ENCODE measurements at places on chromosomes 1 and 21.

DNA sequence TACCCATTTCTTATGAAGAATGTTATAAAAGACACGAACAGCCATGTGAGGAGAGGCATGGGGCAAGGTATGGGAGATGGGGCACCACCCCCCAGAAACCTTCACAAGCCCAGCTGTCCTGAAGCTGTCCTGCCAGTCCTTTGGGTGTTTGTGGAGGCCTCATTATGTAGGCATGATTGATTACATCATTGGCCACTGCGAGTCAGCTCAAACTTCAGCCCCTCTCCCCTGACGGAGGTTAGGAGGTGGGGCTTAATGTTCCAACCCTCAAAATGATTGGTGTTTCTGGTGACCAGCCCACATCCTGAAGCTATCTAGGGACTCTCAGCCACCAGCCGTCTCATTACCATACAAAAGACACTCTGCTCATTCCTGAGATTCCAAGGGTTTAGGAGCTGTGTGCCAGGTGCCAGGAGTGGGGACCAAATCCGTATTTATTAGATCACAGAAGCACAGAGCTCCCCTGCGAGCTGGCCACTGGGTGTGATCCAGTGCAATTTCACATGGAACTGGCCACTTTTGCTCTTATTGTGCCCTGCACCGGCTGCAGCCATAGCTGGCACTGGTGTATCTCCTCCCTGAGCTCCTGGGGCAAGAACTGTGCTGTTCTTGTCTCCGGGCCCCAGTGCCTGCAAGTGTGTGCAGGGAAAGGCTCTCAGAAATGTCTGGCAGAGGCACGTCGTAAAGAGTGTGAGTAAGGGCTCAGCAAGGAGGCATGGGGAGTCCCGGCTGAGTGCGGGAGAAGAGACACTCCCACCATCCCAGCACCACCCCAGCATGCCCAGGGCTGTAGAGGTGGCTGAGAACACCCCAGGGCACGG lies 10.5 kb downstream of the KIAA1614 start:
- no peak for DNase-seq

DNA sequence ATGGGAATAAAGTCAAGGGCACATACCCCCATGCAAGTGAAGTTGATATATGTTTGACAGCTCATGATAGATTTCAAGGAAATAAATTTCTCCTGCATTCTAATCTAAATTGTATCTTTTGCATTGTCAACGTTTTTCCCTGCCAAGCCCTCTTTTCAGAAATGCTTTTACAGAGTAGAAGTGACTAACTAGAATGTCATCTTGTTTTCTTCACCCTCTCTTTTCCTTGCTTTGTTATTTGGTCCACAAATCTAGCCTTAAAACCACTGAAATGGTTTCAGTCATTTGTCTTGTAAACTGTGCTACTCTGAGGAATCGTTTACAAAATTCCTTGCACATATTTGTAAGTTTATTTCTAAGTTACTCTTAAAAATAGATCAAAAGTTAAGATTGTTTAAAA lies 600.8 kb upstream of the CXADR start:
- no peak for DNase-seq

DNA sequence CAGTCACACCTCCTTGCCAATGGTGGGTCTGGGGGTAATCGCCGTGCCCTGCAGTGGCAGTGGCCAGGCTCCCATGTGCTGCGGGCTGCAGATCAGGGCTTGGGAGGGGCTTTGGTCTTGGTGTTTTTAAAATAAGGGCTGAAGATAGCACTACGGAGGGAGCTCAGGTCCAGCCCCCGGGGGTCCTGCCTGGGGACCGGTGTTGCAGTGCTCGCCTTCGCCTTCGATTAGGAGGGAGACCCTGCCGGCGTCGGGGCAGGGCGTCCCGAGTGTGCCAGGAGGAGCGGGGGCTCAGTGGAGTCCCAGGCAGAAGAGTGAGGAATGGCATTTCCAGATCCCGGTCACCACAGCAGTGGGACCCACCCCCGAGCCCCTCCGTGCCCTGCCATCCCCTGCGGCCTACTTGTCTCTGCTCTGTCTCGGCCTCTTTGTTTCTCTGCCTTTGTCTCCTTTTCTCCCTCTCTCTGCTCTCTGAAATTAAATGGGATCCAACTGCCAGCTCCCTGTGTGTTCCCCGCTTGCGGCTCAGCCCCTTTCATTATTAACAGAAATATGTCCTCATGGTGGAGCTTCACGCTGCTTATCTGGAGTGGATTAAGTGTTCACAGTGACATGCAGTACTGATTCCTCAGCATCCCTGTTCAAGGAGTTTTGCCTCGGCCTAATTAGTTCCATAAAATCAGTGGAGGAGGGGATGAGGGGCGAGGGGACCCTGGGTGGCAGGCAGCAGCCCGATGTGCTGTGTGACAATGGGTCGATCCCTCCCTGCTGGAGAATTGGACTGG lies 44.4 kb downstream of the DMRTB1 start:
- no peak for DNase-seq

DNA sequence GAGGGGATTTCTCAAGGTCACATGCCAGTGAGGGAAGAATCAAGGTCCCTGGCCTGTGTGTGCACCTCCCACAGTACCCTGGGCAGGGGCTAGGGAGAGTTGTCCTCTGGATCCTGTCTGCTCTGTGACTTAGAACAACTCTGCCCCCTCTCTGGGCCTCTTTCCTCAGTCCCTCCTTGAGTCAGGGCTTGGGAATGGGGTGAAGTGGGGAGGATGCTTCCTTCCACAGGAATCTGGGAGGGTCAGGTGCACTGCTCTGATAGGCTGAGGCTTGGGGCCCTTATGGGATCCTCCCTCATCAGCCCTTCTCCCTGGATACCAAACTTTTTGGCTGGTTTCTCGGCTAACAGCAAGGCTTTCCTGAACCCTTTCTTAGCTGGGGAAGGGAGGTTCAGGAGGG lies 2.5 kb downstream of the TRNP1 start:
- no peak for DNase-seq

DNA sequence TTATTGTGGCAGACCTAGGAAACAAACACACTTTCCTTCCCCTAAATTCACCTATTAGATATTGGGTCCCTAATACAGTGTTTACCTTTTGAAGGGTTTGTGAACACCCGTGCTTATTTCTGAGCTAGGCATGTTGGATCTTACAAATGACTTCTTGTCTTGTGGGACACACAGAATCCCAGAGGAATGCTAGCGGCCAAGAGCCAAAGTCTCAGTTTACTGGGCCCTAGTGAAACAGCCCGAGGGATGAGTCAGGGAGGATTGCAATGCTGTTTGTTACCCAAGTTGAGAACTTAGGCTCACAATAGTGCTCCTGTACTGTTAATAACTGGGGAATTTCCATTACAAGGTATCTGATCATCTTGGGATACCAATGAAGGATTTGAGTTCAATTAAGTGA lies 100.1 kb upstream of the AKT3 start:
- DNase-seq, result no peak

- no peak for DNase-seq
Measured at GRCh38 chr21:45607021-45607908, 36.3 kb upstream of the PCBP3 start.

DNA sequence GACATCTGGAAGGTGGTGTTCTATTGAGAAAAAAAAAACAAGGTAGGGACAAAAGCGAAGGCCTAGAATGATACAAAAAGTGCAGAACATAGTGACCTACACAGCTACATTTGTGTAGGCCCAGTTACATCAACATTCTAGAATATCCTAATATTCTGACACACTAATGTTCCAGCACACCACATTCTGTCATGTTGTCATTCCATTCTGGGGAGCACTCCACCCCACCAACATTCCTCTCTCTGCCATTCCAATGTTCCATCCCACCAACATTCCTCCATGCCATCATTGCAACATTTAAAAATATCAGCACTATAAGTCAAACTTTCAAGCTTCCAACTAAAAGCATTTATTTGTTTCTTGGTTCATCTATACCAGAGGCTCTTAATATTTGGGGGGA lies 28.5 kb downstream of the COA7 start:
- DNase-seq, result no peak

- DNase-seq, result no peak
Measured at GRCh38 chr1:241355311-241356010, 1.5 kb downstream of the RGS7 start.

- no peak for DNase-seq
Measured at GRCh38 chr1:78091215-78091813, 45.5 kb downstream of the GIPC2 start.

GRCh38 chr21:15208786-15209185 lies 144.0 kb upstream of the NRIP1 start:
- DNase-seq, result no peak

- DNase-seq, result no peak
Measured at GRCh38 chr1:145955436-145955835, 2.4 kb downstream of the LIX1L start.

- no peak for DNase-seq
Measured at GRCh38 chr1:24643363-24644099, 429 bp downstream of the SRRM1 start.

DNA sequence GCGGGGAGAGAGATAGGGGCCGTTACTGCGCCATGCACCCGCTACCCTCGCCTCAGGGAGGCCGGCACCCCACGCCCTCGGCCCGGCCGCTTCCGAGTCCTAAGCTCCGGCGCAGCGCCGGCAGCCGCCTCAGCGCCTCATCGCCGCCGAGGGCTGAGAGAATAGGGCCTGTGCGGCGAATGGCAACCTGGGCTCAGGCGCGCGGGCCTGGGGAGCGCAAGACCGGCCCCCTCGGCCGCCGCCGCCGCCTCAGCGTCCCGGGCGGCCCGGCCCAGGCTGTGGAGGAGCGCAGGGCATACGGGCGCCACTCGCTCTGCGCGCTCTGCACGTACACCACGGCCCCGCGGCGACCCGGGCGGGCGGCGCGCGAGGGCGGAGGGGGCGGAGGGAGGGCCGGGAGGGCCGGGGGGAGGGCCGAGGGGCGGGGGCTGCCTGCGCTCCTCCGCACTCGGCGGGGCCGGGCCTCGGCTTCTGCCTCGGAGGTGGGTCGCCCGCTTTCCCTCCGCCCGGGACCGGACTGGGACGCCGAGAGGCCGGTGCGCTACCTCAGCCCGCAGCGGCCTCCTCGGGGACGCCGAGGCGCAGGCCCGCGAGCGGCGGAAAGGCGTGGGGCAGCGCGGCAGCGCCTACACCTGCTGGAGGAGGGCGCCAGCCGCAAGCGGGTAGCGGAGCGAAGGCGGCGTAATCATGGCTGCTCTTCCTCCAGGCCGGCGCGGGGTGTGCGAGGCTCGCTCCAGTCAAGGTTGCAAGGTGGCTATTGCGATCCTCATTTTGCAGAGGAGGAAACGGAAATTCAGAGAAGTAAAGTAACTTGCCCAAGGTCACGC lies at the start of gene EGLN1:
Gene EGLN1 (minus strand): TSS at position 317 of the 827 bp plus-strand sequence. CDS start 399 bp downstream, outside the sequence.
- peak; percentile 62 for DNase-seq

DNA sequence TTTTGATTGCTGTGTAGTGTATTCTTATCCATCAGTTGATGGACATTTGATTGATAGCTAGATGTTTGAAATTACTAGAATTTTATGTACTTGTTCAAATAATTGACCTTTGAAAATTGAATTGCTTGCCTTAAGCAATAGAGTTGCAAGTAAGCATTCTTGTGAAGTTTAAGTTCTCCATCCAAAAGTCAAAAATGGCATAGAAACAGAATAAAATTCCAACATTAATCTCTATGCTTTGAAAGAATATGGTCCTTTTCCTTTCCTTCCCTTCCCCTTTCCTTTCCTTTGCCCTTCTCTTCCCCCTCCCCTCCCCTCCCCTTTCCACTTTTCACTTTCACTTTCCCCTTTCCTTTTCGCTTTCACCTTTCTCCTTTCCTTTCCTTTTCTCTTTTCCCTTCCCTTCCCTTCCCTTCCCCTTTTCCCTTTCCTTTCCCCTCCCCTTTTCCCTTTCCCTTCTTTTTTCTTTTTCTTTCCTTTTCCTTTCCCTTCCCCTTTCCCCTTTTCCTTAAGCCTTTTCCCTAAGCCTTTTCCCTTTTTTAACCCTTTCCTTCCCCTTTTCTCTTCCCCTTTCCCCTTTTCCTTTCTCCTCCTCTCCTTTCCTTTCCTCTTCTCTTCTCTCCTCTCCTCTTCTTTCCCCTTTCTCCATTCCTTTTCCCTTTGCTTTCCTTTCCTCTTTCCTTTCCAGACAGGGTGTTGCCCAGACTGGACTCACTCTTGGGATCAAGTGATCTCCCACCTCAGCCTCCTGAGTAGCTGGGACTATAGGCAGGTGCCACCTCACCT lies 67.4 kb downstream of the SASS6 start:
- DNase-seq, result no peak

DNA sequence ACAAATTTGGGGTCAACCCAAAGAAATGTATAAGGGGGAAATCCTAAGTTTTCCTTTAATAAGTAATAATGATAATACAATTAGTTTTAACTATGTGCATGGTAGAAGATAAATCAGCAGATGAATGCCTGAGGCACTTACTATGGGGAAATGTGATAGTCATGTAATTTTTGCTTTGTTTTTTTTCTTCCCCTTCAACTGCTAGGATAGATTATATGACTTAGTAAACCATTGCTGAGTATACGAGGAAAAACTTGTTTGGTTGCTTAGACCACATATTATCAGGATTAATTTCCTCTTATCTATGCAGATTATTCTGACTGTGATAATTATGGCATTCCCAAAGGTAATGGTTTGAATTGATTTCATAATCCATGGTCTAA lies 181.1 kb downstream of the TGFB2 start:
- no peak for DNase-seq

DNA sequence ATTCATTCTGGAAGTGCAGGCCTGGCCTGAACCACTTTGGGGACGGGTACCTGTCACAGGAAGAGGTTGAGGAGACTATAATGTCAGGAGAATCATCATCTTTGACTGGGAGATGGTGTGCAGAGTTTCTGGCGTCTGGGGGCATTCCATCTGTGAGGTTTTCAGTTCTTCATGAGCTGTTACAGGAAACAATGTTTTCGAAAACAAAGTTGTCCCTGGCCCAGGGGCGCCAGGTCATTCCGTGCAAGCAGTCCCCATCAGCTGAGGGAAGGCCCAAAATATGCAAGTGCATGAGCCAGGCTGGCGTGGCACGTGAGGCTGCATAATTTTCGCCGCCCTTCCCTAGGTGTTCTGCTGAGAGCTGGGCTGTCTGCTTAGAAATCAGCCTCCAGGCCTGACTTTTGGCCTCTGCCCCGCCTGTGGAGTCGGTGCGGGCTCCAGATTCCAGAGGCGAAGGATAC lies 68.4 kb upstream of the ATP5PO start:
- peak; percentile 26 for DNase-seq

- DNase-seq, result no peak
Measured at GRCh38 chr1:226061068-226061840, 1.3 kb upstream of the H3-3A start.

GRCh38 chr1:78153092-78153736 lies 107.4 kb downstream of the GIPC2 start:
- no peak for DNase-seq

DNA sequence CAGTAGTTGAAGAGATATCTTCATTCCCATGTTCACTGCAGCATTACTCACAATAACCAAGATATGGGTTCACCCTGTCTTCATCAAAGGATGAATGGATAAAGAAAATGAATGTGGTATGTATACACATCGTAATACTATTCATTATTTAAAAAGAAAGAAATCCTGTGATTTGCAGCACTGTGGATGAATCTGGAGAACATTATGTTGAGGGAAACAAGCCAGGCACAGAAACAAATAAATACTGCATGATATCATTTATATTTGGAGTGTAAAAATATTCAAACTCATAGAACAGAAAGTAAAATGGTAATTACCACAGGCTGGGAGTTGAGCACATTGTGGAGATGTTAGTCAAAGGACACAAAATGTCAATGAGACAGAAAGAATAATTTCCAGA lies 977.2 kb downstream of the AMY1C start:
- DNase-seq, result no peak

- no peak for DNase-seq
Measured at GRCh38 chr1:67601955-67602354, 83.0 kb upstream of the GADD45A start.

Measured in GM12864 (cell line).